ENCODE measurements at places on chromosomes 5 and 9.
A peak's percentile ranks its signal among the peaks of the same experiment; 100 is the strongest.

DNA sequence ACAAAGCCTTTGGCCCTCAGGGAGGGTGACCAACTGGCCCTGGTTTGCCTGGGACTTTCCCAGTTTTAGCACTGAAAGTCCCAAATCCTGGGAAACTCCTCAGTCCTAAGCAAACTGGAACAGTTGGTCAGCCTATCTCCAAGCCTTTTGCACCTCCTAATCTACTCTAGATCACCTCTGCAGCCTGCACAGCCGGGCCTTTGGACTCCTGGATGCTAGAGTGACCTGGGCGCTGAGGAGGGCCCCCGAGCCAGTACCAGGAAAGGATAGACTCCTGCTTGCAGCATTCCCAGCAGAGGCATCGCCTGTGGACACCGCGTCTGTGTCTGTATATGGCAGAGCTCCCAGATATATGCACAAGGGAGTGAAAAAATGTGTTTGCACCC is 15.1 kb downstream of the IRF1 start:
- no peak for DNase-seq

- no peak for DNase-seq
Observed at GRCh38 chr9:134669399-134669955, 27.9 kb downstream of the COL5A1 start.

- DNase-seq = no peak
Observed at GRCh38 chr5:68178579-68178978, 37.0 kb upstream of the PIK3R1 start.

GRCh38 chr9:99779277-99779676 is 42.4 kb upstream of the NR4A3 start:
- no peak for DNase-seq

- DNase-seq = no peak
Observed at GRCh38 chr9:4986296-4986695, 1.2 kb downstream of the JAK2 start.

- DNase-seq = no peak
Observed at GRCh38 chr9:134321946-134322741, 4.1 kb upstream of the RXRA start.

DNA sequence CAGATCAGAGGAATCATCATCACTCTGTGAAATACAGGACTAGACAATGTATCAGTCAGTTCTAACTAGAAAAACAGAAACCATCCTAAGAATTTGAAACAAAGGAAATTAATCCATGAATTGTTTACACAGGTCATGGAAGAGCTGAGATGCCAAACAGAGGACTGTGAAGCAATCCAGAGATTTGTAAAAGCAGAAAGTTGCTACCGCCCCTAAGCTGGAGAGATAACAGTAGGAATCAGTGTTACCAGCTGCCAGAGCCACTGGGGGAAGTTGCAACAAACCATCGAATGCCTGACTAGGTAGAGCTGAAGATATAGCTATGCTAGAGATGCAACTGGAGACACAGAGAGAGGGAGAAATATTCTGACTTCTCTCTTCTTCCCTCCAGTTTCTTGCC is 10.4 kb upstream of the MIER3 start:
- DNase-seq = no peak

DNA sequence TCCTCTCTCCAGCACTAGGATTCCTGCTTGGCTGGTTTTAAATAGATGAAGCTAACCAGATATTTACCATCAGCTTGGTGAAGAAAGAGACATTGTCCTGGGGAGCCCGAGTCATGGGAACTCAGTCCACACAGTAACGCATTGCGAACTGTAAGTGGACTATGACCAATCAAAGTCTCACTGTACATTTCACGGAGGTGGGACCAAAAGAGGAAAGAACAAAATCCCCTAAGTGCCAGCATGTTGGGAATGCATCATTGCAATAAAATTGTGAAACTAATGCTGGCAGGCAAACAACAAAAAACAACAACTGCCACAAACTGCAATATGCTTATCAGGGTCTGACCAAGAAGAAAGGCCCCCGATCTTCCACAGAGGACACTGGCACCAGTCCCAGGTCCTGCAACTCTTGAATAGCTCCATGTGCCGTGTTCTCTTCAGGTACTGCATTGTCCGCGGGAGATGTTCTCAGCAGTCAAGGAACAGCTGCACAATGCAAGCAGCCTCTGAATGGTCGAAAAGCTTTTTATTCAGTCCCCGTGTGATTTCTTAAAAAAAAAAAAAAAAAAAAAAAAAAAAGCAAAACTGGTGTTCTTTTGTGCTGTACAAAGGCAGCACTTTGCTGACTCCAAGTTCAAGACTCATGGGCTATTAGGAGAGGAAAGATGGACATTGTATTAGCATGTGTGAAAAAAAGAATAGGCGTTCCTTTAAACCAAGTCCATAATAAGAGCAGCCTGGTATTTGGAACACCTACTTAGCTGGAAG is 38.1 kb downstream of the SEMA6A start:
- peak; percentile 60 for DNase-seq

DNA sequence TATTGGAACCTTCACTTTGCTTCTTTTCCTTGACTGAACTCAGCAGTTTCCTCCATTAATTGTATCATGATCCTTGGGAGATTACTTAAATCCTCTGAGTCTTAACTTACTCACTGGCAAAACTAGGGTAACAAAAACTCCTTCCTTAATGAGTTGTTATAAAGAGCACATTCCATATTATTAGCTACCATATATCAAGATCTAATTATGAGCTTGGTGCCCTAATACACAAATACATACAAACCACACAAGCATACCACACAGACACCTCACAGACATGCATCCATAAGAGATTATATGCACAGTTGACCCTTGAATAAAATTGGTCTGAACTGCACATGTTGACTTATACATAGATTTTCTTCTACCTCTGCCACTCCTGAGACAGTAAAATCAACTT is 2.5 kb upstream of the SPINK7 start:
- no peak for DNase-seq

- DNase-seq = no peak
Observed at GRCh38 chr9:106531491-106531890, 331.5 kb upstream of the ZNF462 start.

DNA sequence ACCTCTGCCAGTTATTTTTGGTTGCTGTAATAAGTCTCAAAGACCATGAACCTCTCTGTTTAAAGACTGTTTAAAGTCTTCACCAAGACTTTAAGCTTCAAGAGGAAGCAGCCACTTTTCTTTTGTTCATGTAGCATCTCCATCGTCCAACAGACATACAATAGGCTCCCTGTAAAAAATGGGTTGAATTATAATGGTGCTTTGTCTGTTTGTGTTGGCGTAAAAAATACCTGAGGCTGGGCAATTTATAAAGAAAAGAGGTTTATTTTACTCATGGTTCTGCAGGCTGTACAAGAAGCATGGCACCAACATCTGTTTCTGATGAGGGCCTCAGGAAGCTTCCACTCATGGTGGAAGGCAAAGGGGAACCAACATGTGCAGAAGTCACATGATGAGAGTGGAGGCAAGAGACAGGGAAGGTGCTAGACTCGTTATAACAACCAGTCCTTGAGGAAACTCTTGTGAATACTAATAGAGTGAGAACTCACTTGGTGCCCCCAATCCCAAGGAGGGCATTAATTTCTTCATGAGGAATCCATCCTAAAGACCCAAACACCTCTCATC is 126.3 kb upstream of the RPS23 start:
- DNase-seq = no peak

DNA sequence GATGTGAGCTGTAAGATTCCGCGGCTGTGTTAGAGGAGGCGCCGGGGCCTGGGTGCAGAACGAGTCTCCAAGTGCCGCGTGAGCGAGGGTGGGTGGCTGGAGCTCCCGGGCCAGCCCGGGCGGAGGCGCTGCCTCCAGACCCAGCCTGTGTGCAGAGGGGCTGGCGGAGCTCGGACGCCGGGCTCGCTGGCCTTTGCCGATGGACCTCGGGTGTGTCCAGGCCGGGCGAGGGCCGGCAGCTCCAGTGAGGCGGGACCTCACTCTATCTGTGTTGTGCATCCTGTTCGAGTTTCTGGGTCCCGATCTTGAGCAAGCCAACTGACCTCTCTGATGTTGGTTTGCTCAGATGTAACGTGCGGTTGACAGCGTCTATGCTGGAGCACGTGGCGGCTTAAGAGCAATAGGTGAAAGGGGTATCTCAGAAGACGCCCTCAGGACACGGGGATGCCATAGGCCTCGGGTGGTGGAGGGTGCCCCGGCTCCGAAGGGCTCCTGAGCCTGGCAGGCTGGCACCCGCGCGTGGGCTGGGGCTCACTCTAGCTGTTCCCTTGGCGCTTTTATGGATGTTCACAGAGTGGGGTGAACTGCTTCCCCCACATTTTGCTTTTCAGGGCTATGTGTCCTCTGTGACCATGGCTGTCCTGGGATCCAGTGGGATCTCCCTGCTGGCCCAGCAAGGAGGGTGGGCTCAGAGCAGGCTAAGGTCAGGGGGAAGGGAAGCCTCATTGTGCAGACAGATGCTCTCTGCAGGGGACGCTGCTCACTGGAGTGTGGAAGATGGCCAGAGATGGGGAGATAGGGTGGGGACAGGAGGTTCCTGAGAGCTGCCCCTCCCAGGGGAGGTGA is 69.8 kb downstream of the MRPL36 start:
- DNase-seq = no peak

Measured in midbrain (tissue), 1 donor.